ENCODE measurements at places on chromosomes 7 and 10. TPM values are rescaled to one million over a fixed set of nuclear protein-coding genes. Genes with fewer than 3 reads are reported as not detected.

ACHE gene
- 3.3 TPM for total RNA-seq

MBLAC1 gene
- total RNA-seq: 10.5 TPM

CYP2W1 gene
- total RNA-seq: 2.5 TPM

BMS1 gene
- total RNA-seq: 12.2 TPM

DEPP1 gene
- total RNA-seq: 31.9 TPM

SEPTIN7 gene
- 62.0 TPM for total RNA-seq

- H3K4me3 ChIP-seq: no peak overlapping the region
- no peaks in the 10 kb centered on the region for H3K36me3 ChIP-seq
- DNase-seq: no peak
- H3K27me3 ChIP-seq: no peaks in the 10 kb centered on the region
Measured at GRCh38 chr10:2077231-2077630, 339.9 kb upstream of the ADARB2 start.

- H3K36me3 ChIP-seq: peaks cover 6% of the 10 kb centered on the region
- no peak overlapping the region for H3K4me3 ChIP-seq
- no peak overlapping the region for H3K27ac ChIP-seq
- no peaks in the 10 kb centered on the region for H3K4me1 ChIP-seq
- DNase-seq: no peak
Measured at GRCh38 chr10:121741248-121741792, 143.1 kb upstream of the FGFR2 start.

- H3K36me3 ChIP-seq: no peaks in the 10 kb centered on the region
- no peak overlapping the region for H3K27ac ChIP-seq
- no peaks in the 10 kb centered on the region for H3K27me3 ChIP-seq
- no peaks in the 10 kb centered on the region for H3K4me1 ChIP-seq
Measured at GRCh38 chr7:132533916-132534315, 42.4 kb downstream of the PLXNA4 start.

DNA sequence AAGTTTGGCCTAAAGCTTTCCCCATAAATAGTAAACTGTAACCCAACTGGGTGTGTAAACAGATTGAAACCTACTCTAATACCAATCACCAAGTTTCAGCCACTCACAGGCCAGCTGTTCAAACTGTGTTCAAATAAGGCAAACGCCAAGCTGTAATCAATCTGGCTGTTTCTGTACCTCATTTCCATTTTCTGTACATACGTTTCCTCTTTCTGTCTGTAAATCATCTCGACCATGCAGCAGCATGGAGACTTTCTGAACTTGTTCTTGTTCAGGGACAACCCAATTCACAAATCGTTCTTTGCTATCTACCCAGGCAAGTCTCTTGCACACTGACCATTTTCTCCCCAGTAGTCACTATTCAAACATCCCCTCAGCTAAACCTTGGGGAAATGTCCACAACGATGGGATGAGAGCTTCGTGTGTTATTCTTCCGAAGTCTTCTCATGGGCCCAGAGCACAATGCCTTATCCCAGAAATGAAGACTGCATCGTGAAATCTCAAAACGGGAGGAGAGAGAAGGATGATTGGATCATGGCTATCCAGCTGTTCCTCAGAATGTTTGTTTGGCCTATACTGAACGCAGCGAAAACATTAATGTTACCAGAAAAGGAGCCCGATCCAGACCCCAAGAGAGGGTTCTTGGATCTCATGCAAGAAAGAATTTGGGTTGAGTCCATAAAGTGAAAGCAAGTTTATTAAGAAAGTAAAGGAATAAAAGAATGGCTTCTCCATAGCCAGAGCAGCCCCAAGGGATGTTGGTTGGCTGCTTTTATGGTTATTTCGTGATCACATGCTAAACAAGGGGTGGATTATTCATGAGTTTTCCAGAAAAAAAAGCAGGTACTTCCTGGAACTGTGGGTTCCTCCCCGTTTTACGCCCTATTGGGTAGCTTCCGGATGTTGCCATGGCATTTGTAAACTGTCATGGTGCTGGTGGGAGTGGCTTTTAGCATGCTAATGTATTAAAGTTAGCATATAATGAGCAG, 86.2 kb downstream of the SLC16A9 start:
- H3K36me3 ChIP-seq: no peaks in the 10 kb centered on the region
- no peak overlapping the region for H3K27ac ChIP-seq
- H3K4me1 ChIP-seq: no peaks in the 10 kb centered on the region
- no peak overlapping the region for H3K4me3 ChIP-seq

DNA sequence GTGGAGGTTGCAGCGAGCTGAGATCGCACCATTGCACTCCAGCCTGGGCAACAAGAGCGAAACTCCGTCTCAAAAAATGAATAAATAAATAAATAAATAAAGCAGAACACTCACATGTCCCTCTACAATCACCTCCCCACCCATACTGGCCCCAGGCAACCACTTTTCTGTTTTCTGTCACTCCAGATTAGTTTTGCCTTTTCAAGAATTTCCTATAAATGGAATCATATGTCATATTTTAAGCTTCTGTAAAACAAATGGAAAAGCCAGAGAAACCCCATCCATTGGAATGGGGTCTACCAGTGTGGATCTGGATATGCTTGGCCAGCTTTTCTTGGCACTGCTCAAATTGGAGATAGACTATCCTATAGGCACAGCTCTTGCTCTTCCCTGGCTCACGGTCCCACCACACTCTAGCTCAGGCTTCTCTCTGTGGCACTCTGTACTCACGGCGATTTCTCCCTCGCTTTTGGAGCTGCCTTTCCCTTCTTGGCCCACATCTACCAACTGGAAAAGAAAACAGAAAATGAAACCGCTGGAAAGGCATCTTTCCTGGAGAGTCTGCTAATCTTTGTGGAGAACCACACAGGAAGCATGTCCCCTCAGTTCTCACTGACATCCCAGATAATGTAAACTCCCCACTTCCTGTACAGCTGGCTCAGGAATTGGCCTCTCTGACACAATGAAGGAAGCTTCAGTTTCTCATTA, 210.1 kb downstream of the JCAD start:
- H3K4me3 ChIP-seq: no peak overlapping the region
- no peak for DNase-seq
- H3K4me1 ChIP-seq: no peaks in the 10 kb centered on the region
- no peaks in the 10 kb centered on the region for H3K36me3 ChIP-seq
- no peak overlapping the region for H3K27ac ChIP-seq

- H3K27ac ChIP-seq: no peak overlapping the region
- H3K27me3 ChIP-seq: peaks cover 94% of the 10 kb centered on the region
- H3K4me3 ChIP-seq: no peak overlapping the region
- no peaks in the 10 kb centered on the region for H3K4me1 ChIP-seq
- no peaks in the 10 kb centered on the region for H3K36me3 ChIP-seq
Measured at GRCh38 chr7:1241603-1242255, 9.1 kb downstream of the UNCX start.

- H3K27ac ChIP-seq: no peak overlapping the region
- no peaks in the 10 kb centered on the region for H3K36me3 ChIP-seq
- H3K27me3 ChIP-seq: no peaks in the 10 kb centered on the region
- H3K4me1 ChIP-seq: no peaks in the 10 kb centered on the region
- no peak for DNase-seq
- no peak overlapping the region for H3K4me3 ChIP-seq
Measured at GRCh38 chr10:76190634-76191270, 759.3 kb downstream of the LRMDA start.

DNA sequence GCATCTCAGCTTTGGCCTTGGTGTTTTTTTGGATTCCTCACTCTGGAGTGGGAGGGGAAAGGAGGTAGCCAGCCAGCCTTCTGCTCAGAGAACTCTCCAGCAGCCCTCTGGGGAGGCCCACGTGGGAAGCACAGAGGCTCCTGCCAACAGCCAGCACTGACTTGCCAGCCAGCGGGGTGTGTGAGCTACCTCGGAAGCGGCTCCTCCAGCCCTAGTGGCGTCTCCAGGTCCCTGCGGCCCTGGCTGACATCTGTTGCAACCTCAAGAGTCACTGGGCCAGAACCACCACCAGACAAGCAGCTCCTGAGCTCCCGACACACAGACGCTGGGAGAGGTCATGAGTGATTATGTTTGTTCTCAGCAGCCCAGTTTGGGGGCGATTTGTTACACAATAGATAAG, 180.2 kb upstream of the FZD8 start:
- no peaks in the 10 kb centered on the region for H3K4me1 ChIP-seq
- H3K27me3 ChIP-seq: no peaks in the 10 kb centered on the region
- H3K36me3 ChIP-seq: no peaks in the 10 kb centered on the region
- no peak overlapping the region for H3K4me3 ChIP-seq
- no peak overlapping the region for H3K27ac ChIP-seq

GRCh38 chr10:122045212-122045611, 56.2 kb downstream of the TACC2 start:
- no peaks in the 10 kb centered on the region for H3K36me3 ChIP-seq
- H3K27me3 ChIP-seq: no peaks in the 10 kb centered on the region
- H3K4me3 ChIP-seq: no peak overlapping the region
- DNase-seq: no peak
